ENCODE measurements at places on chromosomes 16 and 17.

DNA sequence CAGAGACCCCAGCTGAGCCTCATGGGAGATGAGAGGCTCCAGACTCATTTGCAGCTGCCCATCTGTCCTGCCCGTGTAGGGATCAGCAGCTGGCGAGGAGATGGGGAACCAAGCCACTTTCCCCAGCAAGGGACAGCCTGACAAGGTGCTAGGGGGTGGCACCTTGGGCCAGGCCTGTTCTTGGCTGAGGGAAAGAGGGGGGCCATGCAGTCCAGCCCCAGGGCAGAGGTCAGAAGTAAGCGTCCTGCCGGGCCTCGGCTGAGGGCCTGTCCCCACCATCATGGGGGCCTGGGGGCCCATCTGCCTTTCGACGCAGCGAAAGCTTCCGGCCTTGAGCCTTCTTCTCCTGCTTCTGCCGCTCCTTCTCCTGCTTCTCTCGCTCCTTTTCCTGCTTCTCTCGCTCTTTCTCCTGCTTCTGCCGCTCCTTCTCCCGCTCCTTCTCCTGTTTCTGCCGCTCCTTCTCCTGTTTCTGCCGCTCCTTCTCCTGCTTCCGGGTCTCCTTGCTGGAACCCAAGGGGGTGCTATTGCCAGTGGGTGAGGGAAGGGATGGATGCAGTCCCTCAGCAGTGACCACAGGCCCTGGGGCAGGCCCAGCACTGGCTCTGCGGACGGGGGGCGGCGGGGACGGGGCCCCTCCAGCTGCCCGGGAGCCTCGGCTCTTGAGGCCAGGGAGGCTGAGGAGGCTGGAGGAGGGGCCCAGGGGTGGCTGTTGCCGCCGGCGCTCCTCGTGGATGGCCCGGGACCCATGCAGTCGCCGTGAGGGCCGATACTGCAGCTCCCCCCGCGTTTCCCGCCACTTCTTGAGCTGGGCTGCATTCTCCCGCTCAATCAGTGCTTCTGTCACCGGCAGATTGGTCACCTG, 2.8 kb upstream of the CD2BP2 start:
- no peak for DNase-seq

DNA sequence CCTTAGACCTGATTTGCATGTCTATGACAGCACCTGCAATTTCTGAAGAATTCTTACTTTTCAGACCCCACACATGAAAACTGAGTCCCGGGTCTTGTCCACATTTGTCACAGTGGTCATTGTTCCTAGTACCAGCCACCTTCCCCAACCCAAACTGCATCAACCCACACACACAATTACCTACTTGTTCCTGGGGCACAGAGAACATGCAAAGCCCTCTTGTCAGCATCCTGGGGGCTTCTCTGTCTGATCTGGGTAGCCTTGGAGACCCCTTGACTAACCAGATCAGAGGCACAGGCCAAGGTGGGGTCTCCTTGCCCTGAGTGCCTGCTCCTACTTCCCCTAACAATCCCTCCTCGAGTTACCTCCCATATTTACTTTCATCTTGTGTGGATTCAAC, 36.7 kb upstream of the PIK3R6 start:
- no peak for DNase-seq

GRCh38 chr17:64472564-64472963, 23.6 kb downstream of the MILR1 start:
- no peak for DNase-seq

DNA sequence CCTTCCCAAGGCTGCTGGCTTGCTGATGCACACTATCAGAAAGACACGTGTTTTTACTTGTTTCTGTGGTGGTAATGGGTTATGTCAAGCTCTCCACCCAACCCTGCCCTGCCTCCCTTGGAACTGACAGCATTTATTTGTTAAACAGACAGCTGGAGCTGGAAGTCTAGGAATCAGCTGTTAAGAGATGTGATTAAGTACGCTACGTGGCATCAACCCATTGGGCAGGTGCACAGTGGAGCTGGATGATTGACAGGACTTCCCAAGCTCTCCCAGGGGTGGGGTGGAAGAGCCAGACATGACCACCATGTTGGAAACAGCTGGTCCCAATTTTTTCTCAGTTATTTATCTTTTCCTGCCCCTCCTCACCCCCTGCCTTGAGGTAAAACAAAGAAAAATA, 49.4 kb downstream of the ADAMTS18 start:
- DNase-seq, result no peak

- DNase-seq, result no peak
Observed at GRCh38 chr17:68302066-68302564, 10.8 kb downstream of the ARSG start.
